ENCODE measurements at places on chromosomes 7 and 10. TPM values are rescaled to one million over a fixed set of nuclear protein-coding genes. Genes with fewer than 3 reads are reported as not detected.

GRCh38 chr10:97505152-97505551 is 6.4 kb downstream of the UBTD1 start:
- no peak for DNase-seq

- DNase-seq: no peak
Observed at GRCh38 chr7:129213828-129214227, 11.0 kb upstream of the AHCYL2 start.

Gene CDK6
- total RNA-seq: 82.0 TPM

DNA sequence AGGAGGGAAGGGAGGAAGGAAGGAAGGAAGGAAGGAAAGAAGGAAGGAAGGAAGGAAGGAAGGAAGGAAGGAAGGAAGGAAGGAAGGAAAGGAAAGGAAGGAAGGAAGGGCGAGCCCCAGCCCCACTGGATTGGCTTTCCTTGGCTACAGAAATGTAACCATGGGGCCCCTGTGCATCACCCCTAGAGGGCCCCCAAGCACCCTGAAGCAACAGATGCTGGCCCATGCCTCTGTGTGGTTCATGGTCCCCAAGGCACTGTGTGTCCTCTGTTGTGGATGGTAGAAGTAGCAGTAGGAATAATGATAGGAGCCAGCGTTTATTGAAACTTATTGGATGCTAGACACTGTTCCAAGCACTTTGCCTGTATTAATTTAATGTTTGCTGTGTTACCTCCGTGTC is 116.6 kb upstream of the MACROH2A2 start:
- DNase-seq: no peak

Gene EIF5AL1
- 0.40 TPM for total RNA-seq

Gene MYL10
- total RNA-seq: not detected

Gene LLCFC1
- not detected for total RNA-seq

- no peak for DNase-seq
Observed at GRCh38 chr10:43998021-43998809, 349.5 kb upstream of the ZNF32 start.

DNA sequence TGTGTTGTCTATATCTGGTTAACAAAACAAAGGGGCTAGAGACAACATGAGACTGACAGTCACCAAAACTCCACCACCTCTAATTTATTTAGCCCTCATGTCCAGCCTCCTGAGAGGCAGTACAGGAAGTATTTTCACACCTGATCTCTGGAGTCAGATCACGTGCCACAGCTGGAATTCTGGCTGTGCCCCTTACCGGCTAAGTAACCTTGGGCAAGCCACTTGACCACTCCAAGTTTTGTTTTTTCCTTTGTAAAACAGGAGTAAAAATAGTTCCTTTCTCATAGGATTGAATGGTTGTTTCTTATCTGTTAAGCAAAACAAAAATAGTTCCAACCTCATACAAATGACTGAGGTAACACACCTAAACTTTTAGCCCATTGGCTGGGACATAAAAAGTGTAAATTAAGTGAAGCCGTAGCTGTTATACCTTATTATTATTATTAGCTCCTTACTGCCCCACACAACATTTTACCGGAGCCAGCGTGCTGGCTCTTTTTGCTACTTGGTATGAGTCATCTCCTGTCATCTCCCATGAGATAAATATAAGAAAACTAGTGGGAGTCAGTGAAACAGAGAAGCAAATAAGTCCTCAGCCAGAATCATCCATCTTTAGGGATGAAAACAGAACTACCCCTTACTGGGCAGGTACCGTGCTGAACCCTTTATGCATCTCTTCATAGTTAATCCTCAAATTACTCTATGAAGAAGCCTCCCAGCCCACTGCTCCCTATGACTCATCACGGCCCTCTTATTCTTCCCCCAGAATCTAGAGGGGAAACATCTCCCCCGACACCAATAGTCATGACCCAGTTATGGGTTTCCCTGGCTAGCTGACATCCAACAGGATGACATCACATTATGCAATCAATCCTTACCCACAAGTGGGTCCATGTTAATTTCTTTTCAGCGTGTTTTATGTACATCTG is 44.9 kb downstream of the PPP1R3C start:
- DNase-seq: peak; percentile 83
